ENCODE measurements at places on chromosomes 1 and 21.

GRCh38 chr21:45799765-45800338, 156.3 kb downstream of the PCBP3 start:
- no peak for DNase-seq

DNA sequence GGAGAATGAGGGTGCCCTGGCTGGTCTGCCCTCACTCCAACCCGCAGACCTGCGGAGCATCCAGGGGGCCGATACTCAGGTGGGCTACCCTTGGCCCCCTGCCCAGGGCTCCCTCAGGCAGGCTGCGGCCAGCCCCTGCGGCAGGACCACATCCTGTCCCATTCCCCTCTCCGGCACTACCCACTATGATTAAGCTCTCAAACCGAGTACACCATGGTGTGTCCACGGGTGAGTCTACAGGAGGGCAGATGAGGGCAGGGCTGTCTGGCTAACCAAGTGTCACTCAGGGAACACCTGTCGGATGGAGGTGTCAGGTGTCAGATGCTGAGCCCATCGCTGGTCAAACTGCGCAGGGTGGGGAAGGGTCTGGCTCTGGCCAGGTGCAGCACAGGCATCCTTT, 47.2 kb downstream of the SLC66A1 start:
- no peak for DNase-seq

- peak; percentile 38 for DNase-seq
These were observed at the start of gene WNT4 for GRCh38 chr1:22143065-22144033. Gene WNT4, minus strand, starts transcription at chr1:22143097. Its CDS starts 175 bp downstream, at chr1:22142922.

GRCh38 chr1:156821801-156822200, 5.2 kb upstream of the SH2D2A start:
- DNase-seq = no peak

GRCh38 chr1:59266927-59267293, 30.0 kb upstream of the FGGY start:
- DNase-seq = no peak

DNA sequence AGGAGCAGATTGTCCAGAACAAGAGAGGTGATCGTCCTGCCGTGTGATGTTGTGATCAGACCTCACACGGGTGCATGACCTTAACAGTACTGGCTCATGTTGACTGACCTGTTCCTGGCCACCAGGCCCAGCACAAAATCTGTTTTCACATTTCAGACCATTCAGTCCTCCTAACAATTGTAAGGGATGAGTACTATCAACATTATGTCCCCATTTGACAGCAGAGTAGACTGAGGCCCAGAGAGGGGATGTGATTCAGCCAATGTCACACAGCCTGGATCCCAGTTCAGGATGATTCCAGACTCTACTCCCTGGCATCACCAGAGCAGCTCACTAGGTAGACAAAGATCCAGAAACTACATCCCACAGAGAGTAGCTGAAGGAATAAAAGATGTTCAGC, 7.4 kb upstream of the TAS1R2 start:
- no peak for DNase-seq

DNA sequence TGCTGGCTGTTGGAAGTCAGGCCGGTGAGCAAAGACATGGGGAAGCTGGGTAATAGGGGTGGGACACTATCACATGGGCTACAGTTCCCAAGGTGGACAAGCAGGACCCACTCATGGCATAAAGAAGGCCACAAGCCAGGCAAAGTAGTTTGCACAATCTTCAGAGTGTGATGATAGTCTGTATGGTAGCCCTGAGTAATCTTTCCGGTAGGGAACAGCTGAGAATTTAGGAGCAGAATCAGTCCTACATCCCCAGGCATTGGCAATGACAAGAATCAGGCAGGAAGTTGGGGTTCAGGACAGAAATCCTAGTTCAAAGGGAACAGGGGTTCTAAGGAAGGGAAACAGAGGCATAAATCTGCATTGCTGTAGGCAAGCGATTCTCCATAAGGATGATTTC, 23.9 kb upstream of the SPATA6 start:
- no peak for DNase-seq

GRCh38 chr1:228500143-228500734, 13.1 kb downstream of the RNF187 start:
- no peak for DNase-seq

- no peak for DNase-seq
These were observed 12.7 kb upstream of the ACADM start for GRCh38 chr1:75711846-75712245.

- no peak for DNase-seq
These were observed 21.6 kb upstream of the TRAF5 start for GRCh38 chr1:211305044-211305443.

- no peak for DNase-seq
These were observed 100.5 kb upstream of the NEK7 start for GRCh38 chr1:198056255-198056654.

- DNase-seq = no peak
These were observed 20.9 kb upstream of the LYPLAL1 start for GRCh38 chr1:219152751-219153150.

GRCh38 chr1:240385551-240385950, 226.4 kb downstream of the GREM2 start:
- no peak for DNase-seq

- no peak for DNase-seq
These were observed 7.6 kb upstream of the GADD45A start for GRCh38 chr1:67677408-67677807.

DNA sequence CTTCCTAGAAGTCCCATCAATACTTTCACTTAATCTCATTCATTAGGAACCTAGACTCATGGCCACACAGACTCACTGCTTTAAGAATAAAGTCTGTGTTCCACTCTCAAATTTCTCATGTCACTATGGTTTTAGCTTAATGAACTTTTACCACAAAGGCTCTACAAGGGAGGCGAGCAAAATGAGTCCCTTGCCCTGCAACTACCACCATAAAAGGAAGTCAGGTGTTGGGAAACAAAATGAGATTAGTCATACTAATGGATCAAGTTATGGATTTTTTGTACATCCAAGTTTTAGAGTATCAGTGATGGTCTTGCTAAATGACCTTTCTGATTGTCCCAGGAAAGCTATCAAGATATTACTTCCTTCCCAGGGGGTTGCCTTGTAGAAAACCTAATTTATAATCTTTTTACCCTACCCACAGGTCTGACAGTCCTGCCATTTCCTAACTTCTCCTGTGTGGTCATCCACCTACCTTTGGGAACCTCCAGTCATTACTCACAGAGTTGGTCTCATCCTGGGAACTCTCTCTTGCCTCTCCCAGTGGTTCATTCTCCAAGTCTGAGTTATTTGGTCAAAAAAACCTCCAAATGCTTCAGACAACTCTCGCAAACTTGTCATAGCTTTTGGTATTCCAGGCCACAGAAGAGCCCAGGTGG, 51.8 kb upstream of the SLC16A1 start:
- DNase-seq = no peak

- no peak for DNase-seq
These were observed 59.3 kb downstream of the COL18A1 start for GRCh38 chr21:45464309-45464708.

DNA sequence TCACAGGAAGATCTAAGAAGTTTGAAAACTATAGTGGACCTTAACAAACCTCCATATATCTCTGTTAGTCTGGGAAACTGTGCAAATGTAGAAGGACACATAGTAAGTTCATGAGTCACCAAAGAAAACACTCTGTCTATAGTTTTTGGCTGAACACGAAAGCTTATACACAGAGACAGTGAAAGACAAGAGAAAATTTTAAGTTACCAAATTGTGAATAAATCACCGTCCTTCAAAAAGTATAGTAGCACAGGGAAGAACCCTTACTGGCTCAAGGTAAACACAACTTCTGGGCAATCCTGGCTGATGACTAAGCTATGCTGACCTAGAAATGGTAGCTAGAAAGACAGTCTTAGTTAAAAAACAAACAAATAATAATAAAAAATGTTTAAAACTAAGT, 1057.9 kb downstream of the AMY1C start:
- DNase-seq = no peak

GRCh38 chr1:233269656-233270055, 25.9 kb downstream of the PCNX2 start:
- DNase-seq = no peak

DNA sequence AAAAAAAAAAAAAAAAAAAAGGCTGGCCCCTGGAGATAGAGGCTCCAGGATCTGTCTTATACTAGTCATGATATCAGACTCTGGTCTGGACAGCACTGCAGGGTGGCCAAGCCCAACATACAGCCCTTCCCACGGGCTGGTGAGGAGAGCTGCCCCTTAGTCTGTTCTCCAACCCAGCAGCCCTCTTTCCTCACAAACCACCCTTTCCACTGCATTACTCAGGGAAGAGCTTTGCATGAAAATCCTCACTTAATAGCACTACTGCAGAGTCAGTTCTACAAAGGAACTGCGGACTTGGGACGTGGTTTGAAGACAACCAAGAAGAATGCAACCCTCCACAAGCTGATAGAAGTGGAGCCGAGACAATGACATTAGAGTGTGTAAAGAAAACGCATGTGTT, 5.7 kb downstream of the BCAR3 start:
- DNase-seq = no peak

DNA sequence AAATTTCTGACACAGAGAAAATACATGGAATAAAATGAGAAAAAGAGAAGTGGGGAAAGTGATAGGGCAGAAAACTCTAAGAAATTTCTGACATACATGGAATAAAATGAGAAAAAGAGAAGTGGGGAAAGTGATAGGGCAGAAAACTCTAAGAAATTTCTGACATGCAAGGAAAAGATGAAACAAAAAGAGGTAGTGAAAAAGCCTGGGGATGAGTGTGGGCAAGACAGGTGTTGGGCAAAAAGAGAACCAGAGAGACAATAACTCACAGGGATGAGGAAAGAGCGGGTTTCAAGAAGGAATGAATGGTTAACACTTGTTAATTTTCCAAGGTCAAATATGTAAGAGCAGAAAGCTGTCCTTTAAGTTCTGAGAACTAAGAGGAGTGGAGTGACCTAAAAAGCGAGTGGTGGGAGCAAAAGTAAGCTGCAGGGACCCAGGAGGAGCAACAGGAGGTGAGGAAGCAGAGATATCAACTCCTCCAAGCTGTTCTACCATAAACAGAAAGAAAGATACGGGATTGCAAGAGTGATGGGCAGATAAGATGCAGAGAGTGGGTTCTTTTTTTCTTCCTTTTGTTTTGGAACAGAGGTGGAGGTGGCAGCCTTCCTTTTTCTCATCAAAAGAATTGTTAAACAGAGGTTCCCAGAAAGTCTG, 29.9 kb upstream of the EXO1 start:
- DNase-seq = no peak

GRCh38 chr1:12294076-12294475, 64.2 kb downstream of the VPS13D start:
- no peak for DNase-seq

DNA sequence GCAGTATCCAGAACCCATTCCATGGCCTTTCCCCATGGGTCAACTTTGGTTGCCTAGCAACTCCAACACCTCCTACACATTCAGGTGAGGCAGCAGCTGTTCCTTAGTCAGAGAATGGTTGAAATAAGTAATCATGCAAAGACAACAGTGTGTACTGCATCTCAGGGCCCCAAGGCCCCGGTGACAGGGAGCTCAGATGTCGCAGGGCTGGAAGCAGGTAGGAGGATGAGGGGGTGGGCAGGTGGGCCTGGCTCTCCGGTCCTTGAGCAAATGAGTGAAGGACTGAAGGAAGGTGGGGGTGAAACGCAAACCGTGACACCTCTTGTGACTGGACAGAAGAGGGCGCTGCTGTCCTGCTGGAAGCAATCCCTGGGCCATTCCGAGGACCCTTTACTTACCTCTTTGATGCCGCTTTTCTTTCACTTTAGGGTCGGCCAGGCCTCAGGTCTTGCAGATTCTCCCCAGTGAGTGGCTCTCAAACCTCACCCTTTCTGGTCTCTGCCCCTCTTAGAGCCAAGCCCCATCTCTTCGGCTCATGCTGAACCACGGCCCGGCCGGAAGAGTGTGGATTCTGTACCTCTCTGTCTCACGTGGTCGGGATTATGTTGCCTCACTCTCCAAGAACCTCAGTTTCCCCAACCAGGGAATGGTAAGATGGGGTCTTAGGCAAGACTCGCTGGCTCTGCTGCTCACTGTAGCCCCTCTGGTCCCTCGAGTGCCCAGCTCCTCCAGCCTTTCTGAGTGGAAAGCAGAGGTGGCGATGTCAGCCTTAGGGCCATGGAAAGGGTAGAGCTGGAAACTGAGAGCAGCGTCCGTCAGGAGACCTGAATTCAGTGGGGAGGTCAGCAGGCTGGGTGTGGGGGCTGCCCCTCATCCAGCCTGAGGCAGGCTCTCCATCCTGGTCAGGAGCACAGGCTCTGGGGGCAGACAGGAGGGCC, 5.6 kb upstream of the KCNA10 start:
- DNase-seq = no peak

GRCh38 chr1:156948708-156949107, 28.3 kb downstream of the LRRC71 start:
- DNase-seq = no peak

DNA sequence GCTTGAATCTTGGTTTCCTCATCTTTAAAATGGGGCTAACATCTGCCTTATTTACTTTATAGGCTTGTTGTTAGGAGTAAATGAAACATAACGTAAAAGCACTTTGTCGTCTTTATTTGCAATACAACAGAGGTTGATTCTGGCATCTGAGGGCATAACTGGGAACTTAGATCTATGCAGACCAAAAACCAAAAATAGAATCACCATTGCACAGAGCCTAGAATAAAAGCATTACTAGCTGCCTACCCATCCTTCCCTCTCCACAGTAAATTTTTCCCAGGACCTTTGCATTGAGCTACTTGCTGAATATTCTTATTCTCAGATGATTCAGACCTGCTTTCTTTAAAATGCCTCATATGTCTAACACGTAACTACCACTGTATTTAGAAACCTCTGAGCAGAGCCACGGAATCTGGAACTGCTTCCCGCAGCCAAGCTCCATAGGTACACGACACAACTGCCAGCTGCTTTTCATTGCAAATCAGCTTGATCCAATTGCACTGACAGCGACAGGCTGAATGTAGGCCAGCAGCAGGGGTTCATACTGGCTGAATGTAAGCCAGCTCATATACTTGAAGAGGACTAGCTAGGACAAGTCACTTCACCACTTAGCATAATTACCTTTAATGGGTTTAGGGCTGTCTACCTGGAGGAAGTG, 33.2 kb upstream of the SERBP1 start:
- DNase-seq = no peak

DNA sequence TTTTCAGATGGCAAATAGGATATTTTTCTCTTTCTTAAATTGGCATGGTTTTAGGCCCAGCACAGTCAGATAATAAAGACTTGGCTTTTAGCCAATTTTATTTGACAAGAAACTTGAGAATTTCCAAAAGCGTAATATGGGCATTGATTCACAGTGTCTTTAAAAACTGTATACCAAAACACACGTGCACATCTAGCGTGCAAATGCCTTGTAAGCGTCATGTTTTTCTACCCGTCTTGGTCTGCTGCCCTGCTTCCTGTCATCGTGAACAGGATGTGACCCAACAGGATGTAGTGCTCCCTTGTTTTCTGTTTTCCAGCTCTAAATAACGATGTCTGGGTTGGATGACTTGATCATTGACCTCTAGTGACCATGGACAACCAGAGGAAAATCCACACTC, 24.7 kb upstream of the SLC44A3 start:
- no peak for DNase-seq

- DNase-seq = no peak
These were observed 113.1 kb downstream of the PCP4 start for GRCh38 chr21:39980241-39980820.

Measured in psoas muscle (tissue), 8 donors.